T-helper 9 cell (primary cell): ENCODE measurements at places on chromosomes 3 and 15.

DNA sequence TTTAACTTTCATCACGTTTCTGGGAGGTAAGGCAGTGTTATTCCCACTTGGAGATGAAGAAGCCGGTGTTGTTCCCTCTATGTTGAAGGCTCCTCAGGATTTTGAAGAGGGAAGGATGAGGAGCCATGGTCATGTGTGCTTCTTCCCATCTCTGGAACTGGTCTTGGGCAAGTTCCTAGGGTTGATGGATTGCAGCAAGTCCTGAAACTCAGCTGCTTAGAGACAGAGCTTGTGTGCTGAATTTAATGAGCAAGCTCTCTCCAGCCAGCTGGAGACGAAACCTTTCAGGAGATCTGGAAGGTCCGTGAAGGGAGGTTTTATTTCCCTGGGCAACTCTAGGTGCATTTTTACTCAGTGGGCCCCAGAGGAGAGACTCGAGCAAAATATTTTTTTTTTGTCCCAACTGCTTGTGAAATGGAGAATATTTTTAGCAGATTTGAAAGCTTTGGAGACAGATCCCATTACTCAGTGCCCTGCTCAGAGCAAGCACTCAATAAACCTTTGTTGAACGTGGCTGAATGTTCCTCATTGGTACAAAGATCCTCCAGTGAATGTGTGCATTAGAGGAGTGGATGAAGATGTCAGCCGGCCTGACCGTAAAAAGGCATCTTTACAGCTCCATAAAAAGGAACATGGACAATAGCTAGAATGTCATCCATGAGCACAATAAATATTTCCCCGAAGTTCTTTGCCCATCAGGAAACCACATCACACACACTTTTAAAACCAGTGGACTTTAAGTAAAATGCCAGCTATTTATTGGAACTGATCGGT lies 55.6 kb upstream of the RGMA start:
- no peak for DNase-seq

DNA sequence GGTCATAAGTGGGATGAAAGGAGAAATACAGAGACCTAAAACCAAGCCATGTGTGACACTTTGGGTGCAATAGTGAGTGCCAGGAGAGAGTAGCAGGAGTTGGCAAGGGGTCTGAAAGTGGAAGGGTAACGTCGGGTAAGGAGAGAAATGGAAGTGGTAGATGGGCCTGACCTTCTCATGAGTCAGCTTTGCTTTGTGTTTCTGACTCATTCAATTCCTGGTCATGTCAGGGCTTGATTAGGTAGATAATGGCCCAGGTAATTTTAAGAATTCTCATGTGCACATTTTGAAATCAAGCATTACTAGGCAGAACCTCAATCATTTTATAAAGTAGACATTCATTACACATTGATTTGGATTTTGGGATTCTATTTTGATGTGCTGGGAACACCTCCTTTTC lies 262.5 kb downstream of the SOX2 start:
- DNase-seq, result no peak

DNA sequence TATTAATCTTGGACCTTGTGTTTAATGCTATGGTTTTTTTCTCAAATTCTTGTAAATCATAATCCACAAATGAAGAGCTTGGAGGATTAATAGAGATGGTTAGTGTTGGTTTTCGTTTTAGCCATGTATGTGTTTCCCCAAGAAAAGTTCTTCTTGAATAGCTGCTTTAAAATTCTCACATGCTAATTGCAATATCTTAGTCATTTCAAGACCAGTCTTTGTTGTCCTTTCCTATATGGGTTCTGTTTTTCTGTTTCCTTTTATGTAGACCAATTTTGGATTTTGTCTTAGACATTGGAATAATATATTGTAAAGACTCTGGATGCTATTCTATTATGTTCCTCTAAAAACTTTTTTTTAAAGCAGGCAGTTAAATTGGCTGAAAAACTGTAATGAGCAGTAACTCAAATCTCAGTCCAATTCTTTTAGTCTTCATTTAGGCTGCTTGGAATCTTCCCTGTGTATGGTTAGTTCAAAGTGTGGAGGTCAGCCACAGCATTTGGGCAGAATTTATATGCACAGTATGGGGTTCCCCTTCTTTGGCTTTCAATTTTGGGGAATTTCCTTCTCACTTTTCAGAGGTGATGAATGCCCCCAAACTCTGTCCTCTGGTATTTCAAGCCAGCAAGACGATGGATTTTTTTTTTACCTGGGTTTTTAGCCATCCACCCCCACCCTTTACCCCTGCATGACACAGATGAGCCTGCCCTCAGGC lies 39.1 kb upstream of the DNAJC13 start:
- DNase-seq, result no peak

GRCh38 chr3:24540821-24541220 lies 46.2 kb upstream of the THRB start:
- no peak for DNase-seq

GRCh38 chr15:63405159-63405558 lies 23.5 kb upstream of the CA12 start:
- DNase-seq, result no peak

DNA sequence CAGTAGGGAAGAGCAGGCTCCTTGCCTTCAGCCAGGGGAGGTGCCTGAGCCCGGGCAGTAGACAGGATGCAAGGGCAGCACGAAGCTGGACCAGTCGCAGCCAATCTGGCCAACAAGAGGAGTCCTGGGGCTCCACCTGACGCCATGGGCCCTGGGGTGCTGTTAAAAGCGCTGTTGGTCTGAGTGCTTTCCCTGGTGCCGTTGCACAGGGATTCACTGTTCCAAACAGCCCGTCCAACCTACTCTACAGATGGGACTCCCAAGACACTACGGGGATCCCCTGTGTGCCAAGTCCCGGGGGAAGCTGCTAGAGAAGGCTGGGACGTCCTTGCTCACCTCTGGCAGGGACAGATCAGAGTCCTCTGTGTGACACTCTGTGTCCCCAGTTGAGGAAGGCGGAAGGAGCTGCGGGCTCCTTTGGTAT lies 632 bp downstream of the CTSH start:
- no peak for DNase-seq

DNA sequence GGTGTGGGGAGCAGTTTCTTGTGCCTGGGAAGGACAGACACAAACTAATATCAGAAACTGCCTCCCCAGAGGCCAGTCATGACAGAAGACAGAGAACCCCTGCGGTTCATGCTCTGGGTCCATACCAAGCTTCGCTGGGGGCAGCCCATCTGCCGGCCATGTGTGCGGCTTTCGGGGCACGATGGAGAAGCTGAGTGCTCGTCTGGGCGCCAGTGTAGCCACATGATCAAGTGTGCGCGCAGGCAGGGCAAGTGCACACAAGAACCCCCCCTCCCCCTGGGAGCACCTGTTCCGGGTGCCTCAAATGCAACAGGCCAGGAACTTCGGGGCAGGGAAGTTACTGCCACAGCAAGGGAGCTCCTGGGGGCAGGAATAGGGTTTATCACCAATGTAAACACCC lies 1.8 kb downstream of the ADAMTS17 start:
- DNase-seq, result no peak

- DNase-seq, result no peak
Observed at GRCh38 chr3:72322264-72322976, 525.8 kb downstream of the SHQ1 start.

DNA sequence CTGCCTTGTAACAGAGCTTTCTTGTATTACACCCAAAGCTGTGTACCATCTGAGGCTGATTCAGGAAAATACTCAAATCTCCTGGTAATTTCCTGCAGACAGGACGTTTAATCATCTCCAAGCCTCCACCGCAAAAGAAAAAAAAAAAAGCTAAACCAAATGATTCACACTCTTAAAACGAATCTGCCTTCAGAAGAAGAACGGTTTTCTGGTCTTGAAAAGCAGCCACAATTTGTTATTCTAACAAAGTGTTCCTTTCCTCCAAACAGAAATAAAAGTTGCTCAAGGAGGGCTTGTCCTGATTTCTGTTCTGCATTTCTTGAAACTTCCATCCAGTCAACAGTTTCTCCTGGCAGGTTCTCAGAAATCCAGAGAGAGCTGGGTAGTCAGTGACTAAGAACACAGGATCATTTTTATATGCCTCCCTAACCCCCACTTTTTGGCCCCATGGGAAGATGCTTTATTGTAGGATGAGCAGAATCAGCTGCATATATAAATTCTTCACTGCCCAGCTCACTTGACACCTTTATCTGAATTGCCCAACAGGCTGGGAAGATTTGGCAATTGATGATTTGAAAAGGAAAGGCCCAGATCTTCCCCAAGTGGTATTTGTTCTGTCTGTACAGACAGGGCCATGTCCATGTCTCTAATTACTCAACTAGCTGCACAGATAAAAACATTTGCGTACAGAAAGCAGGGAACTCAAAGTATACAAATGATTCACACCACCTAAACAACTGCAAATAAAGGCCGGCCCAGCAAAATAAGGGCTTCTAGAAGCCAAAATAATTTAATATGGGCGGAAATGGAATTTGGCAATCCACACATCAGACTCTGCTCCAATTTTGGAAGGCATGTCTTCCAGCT lies 41.0 kb upstream of the PRICKLE2 start:
- DNase-seq, result no peak

DNA sequence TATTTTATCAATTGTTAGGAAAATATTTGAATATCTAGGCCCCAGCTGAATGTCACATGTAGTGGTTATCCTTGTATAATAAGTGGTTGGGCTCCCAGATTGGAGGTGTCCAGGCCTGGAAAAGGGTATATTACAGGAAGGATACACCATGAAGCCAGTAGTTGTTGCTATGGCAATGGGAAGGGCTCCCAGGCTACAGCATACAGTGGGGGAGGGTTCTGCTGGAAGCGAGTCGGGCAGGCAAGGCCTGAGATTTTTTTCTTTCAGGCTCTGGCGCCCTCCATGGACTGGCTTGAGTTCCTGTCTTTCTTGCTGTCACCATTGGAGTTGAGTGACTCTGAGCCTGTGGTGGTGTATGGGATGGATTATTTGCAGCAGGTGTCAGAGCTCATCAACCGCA lies 8.9 kb downstream of the ECE2 start:
- DNase-seq, result no peak

- no peak for DNase-seq
Observed at GRCh38 chr15:23671481-23671880, 15.6 kb downstream of the NDN start.

GRCh38 chr3:169278092-169278491 lies 385.4 kb downstream of the MECOM start:
- no peak for DNase-seq
